Trophoblast cell (in vitro differentiated cells and primary cell): ENCODE measurements at places on chromosomes 16 and 17.

DNA sequence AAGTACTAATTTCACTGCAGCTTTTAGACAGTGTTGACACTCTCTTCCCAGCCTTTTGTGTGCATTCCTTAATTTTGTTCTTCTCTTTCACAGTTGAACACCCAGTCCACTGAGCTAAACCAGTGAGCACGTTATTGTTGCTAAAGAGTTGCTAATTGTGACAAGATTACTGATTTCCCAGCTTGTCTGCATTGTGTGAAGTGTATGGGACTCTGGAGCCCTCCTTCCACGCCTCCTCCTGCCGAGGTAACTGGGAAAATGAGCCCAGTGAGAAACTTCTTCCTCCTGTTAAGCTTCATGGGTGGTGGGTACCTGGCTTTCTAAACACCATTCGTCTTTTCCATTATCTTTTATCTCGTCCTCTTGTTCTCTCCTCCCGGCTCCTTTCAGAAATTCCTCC lies 29.8 kb upstream of the DNAH17 start:
- DNase-seq, result no peak

DNA sequence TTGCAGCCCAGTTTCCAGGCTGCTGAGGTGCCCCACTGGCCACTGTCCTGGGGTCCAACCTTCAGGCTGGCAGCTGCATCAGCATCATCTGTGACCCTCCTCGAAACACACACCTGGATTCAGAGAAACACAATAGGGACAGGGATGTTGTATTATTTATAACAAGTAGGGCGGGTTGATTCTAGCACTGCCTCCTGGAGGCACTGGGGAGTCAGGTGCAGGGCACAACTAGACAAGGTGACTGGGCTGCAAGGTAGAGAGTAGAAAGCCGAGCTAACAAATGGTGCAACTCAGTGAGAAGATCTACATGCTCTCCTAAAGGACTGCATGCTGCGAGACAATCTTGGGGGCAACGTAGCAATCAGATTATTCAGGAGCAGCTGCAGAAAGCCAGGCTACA lies 317.3 kb downstream of the SLC39A11 start:
- no peak for DNase-seq

DNA sequence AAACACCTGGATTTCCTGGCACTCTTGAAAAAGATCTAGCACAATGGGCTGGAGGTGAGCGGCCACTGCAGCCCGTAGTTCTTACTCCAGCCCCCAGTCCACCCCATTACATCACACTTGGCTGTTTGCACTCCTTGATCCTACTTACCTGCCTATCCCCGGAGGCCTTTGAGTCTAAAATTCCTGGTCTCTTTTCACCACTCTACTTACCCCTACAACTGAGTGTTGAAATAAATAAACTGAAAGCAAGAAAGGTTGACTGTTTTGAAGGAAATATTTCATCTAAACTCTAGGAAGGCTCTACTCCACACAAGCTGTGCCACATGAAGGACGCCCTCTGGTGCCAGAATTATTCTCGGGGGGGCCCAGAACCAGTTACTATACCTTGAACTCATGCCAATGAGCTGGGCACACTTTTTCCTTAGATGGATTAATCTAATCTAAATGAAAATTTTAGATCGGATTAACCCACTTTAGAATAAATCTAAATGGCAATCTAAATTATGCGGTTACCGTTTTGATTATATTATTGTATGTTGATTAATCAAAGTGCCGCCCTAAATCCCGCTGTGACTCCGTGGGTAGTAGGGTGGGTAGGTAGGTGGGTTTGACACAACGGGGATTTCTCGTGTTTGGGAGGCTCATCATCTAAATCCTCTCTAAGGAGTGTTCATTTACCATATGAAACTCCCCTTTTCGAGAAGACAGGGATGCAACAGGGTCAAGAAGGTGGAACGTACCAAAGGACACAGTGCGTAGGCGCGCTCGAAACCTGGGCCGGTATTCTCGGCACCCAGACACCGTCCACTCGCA lies 651 bp upstream of the EIF1 start:
- DNase-seq, result peak; percentile 58

DNA sequence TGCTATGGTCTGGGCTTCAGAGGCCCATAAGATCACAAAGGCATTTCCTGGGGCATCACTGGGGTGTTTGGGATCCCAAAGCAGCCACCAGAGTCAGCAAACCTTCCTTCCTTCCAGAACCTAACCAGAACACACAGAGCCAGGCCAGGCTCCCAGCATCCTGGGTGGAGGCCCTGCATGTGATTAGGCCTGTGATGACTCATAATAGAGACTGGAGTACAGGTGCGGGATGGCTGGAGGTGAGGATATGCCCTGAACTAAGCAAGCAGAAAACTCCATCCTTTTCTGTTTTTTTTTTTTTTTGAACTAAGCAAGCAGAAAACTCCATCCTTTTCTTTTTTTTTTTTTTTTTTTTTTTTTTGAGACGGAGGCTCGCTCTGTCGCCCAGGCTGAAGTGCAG lies 17.7 kb upstream of the GFOD2 start:
- no peak for DNase-seq

DNA sequence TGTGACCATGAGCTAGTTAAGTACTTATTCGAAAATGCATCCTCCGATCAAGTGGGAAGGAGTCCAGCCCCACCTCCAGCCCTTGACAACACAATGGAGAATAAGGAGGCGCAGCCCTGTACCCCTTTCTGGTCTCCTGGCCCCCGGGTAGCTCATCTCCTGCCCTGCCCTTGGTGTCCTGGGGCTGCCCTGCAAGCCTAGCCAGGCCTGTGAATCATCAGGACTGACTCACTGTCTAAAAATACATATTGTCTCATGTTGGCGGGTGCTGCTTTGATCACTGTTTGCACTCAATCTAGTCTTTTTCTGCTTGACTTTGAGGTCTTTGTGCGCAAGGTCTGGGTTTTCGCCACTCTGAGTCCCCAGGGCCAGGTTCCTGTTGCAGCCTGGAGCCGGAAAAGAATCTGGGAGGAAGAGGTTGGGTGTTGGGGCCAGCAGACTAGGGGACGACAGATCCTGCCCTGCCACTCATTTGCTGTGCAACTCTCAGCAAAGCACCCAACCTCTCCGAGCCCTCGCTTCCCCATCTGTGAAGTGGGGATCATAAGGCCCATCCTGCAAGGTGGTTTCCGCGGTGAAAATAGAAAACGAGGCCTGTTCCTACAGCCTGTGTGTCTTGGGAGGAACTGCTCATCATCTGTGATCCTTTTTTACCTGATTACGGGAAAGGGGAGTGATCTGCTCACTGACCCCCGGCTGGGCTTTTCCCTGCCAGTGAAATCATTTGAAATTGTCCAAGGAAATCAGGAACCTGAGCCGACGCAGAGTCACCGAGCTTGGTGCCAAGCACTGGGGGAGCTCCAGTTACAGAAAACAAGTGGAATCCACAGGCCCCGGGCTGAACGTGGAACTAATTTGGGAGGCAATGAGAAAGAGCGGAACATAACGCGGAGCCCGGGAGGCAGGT lies 230.4 kb downstream of the PARN start:
- peak; percentile 46 for DNase-seq

DNA sequence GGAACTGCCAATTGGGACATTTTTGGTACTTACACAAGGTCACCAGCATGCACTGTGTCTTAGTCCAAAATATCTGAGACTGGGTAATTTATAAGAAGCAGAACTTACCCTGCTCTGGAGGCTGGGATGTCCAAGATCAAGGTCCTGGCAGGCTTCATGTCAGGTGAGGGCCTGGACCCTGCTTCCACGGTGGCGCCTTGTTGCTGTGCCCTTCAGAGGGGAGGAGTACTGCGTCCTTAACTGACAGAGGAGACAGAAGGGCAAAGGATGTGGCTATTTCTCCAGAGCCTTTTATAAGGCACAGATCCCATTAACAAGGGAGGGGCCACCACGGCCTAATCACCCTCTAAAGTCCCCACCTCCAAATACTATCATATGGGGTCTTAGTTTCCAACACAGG lies 178.9 kb downstream of the C16orf95 start:
- no peak for DNase-seq

DNA sequence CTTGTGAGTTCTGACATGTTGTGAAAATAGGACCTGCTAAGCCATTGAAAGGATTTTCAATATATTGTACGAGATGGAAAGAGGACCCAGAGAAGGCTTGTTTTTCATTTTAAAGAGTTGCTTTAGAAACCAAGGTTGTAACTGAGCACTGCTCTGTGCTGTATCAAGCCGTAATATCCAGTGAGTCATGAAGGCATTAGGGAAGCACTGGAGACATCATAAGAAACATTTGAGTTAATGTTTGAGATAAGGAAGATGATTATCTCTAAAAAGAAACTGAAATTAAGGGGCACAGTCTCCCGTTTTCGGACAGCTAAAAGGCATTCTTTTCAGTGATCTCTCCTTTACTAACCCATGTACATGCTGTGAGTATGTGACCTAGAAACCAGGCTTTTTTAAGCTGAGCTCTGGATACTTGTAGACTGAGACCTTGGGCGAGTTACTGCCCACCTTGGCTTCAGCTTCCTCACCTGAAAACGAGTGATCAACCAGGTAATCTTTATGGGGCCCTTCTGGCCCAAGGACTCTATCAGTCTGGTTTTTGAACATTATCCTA lies 149.2 kb upstream of the TBX2 start:
- no peak for DNase-seq

DNA sequence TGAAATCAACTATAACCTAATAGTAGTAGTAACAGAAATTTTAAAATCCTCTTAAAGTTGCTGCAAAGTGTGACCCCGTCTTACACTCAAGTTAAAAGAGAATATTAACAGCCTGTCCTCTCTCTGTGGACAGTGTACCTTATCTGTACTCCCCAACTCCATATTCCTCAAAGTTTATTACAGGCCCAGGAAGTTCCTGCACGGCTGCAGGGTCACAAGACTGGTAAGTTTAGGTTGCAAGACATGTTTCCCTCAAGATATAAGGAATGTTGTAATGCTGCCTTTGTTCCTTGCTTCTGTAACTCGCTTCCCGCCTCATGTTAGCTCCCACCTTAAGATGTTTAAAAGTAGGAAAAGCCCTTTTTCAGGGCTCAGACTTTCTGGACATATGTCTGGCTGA lies 72.2 kb downstream of the ITFG1 start:
- DNase-seq, result no peak

DNA sequence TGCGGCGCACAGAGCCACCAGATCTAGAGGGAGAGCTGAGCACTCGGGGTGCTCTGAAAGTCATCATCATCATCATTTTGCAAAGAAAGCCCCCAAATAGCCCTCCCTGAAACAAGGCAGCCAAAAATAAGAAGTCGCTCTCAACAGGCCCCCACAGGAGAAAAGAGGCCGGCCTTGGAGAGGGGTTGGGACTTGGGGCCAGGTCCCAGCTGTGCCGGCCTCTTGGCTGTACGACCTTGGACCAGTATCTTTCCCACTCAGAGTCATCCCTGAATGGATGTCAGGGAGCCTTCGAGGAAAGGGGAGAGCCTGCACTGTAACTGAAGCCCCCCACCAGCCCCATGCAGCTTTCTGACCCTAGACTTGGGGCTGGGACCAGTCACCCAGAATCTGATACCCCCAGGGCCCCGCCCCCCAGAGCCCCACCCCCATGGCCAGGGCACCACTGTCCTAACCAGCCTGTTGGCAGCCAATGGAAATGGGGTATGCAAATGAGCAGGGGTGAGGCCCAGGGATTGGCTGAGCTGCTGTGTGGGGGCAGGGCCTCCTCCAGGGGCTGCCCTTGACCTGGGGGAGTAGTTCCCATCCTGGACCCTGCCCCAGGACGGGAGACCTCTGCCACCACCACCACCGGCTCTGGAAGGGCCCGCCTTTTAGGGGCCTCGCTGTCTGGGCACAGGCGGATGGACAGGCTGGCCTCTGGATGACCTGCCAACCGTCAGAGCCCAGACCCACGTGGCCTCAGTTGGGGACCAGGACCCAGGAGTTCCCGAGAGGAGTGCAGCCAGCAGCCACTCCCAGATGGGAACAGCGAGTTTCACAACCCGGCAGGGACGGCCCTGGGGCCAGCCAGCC lies 15.4 kb downstream of the ZFPM1 start:
- DNase-seq, result no peak

- no peak for DNase-seq
Observed at GRCh38 chr16:48300391-48300856, 53.1 kb upstream of the ABCC11 start.

- no peak for DNase-seq
Observed at GRCh38 chr17:1726626-1727257, 2.2 kb downstream of the WDR81 start.

GRCh38 chr16:17377360-17378324 lies 93.1 kb downstream of the XYLT1 start:
- DNase-seq, result peak; percentile 24

- no peak for DNase-seq
Observed at GRCh38 chr17:81582749-81583148, 30.6 kb upstream of the FAAP100 start.

DNA sequence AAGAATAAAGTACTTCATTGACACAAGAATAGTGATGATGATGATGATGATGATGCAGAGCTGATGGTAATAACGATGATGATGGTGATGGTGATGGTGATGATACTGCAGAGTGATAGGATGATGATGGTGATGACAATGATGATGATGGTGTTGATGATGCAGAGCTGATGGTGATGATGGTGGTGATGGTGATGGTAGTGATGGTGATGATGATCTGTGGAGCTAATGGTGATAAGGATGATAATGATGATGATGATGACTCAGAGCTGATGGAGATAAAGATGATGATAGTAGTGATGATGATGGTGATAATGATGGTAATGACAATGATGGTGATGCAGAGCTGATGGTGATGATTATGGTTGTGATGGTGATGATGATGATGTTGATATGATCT lies 448.1 kb downstream of the HS3ST4 start:
- DNase-seq, result no peak

DNA sequence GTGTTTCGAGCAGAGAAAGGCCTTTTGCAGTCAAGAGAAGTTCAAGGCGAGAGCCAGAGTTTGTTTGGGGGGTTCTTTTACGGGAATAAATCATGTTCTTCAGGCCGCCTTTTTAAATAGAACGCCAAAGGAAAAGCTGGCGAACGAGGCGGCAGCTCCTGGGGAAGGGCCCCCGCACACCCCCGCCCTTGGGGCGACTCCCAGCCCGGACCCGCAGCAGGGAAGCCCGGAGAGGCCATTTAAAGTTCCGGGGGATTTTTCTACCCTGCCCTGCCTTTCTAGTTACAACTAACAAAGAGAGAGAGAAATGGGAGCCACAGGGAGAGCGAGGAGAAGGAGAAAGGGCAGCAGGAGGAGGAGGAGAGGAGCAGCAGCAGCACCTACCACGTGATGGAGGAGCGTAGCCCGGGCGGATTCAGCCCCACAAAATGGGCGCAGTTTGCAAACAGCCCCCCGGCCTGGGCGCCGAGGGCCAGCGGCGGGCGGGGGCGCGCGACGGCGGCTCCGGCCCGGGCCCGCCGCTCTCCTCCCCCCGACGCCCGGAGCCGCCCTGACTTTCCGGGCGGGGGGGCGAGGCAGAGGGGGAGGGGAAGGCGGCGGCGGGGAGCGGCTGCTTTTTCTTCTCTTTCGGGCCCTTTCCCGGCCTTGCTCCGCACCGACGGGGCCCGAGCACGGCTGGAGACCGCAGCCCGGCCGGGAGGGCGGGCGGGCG lies 634 bp downstream of the KANSL1 start:
- peak; percentile 57 for DNase-seq

GRCh38 chr17:29433541-29433940 lies 43.4 kb downstream of the TAOK1 start:
- no peak for DNase-seq
